ENCODE measurements at places on chromosomes 6 and 20.
A peak's percentile ranks its signal among the peaks of the same experiment; 100 is the strongest.

DNA sequence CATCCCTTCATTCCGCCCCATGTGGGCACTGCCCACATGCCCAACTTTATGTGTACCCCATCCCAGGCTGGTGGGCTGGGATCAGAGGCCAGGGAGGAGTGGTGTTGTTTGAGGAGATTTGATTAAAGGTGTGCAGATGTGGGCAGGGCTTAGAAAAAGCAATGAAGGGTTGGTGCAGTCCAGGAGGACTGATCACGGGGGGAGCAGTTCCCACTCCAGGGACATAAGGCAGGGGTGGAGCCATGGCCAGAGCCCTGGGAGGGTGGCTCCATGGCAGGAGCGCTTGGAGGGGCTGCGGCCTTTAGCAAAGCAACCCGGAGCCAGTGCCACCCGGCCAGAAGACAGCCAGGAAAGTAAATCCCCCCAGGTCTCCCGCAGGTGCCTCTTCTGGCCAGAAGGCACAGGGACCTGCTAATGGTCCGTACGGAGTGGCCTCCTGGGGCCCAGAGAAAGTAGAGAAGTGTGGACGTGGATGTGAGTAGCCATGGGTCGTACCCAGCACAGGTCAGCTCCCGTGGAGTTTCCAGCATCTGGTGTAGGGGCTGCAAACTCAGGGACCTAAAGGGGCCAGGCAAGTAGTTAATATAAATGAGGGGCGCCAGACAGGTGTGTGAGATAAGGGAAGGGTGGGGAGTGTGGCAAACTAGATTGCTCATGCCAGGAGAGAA is 62.1 kb upstream of the APCDD1L start:
- DNase-seq, result no peak

DNA sequence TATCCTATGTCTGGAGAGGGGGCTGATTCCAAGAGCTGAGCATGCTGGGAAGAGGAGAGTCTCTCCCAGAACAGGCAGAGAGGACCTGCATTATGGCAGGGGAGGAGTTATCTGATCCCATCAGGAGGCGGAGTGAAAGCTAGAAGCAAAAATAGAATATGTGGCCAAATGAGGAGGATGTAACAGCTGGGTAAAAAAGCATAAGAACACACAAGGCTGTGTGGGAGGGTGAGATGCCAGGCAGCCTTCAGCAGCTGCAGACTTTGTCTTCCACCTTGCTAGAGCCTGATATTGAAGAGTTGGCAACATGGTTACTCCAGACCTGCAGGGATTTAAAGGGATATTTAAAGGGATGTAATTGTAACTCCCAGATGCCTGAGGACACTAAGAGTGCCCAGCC is 167.1 kb downstream of the PTPRT start:
- no peak for DNase-seq

GRCh38 chr6:149478631-149479314 is 6.0 kb downstream of the ZC3H12D start:
- DNase-seq, result no peak

DNA sequence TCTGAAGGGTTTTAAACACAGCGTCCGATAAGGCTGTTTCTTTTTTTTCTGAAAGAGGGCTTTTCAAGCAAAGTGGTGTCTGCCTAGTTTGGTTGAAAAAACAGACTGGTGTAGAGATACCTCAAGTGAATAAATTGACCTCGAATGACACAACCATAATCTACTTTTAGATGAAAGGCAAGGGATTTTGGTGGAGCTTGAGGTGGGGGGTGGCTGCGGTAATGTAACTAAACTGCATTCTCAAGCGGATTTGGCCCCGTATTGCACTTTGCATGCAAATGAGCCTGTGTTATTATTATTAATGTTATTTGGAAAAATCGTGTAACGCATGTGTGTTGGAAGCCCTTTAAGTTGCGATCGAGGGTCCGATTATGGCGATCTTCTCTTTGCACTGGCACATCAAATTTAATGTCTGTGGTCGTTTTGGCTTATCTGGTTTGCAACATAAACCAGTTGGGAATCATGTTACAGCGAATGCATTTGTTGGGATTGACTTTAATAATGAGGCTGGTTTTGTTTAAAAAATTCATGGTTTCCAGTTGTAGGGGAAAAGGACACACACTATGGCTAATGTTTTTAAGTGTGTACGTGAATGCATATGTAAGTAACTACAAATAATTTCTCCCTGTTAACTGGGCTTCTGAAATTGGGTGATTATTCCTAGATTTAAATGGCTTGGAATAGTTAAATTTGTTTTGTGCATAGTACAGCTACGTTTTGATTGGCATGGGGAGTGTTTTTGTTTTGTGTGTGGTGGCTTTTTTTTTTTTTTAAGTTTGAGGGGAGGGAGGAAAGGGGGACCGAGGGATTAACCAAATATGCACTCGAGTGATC is 1.0 kb downstream of the JARID2 start:
- peak; percentile 64 for DNase-seq

- DNase-seq, result no peak
These were observed 107.8 kb downstream of the COL19A1 start for GRCh38 chr6:69974193-69974592.

DNA sequence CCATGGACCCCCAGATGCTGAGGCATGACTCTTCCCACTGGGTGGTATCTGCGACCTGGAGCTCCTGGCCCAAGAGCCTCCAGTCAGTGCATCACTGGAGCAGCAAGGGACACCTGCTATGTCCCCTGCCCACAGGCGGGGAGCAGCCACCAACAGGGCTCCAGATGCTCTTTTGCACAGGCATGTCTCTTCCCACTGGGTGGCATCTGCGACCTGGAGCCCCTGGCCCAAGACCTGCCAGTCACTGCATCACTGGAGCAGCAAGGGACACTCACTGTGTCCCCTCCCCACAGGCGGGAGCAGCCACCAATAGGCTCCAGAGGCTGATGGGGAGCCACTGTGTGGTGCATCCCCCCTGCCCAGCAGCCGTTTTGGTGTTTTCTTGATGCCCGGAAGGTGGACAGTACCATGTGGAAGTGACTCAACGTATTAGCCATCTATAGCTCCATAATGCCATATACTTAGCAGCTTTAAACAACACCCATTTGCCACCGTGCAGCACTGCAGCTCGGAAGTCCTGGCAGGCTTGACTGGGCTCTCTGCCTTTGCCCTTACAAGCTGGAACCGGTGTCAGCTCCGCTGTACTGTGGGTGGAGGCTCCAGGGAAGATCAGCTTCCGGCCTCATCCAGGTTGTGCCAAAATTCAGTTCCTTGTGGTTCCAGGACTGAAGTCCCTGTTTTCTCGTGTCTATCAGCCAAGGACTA is 124.9 kb upstream of the CST7 start:
- no peak for DNase-seq

Measured in NB4 (cell line).